ENCODE measurements at places on chromosomes 5 and 9.

DNA sequence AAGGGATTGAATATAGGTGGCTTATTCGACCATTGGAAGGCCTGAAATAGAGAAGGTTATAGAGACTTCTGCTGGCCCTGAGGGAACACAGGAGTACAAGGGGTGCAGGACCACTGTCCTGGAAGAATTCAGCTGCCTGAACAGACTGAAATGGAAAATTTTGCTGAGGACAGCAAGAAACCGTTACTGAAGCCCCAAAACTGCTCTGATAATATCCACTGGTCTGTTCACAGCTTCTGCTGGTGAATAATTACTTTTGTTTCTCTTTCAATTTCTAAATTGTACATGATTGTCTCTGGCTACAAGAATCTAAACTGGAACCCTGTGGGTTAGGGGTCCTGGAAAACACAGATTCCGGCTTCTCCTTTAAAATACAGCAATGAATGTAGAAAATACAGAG is 218.5 kb upstream of the CDH12 start:
- no peak for DNase-seq

DNA sequence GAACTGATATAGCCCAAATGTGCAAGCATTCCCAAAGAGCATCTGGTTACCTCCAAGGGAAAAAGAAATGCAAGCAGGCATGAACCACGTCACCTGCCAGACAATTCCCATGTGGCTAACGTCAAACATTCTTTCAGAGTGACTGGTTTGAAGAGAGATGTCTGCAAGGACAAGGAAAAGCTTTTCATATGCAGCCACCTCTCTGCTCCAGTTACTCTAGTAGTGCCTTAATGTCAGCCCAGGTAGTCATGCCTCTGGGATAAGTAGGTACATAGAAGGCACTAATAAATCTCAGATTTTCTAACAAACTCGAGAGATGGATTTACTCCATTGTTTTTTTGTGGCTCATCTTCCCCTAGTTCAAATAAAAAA is 96.8 kb upstream of the IFNK start:
- DNase-seq: no peak

- DNase-seq: no peak
Observed at GRCh38 chr9:133904346-133905090, 87.6 kb downstream of the VAV2 start.

GRCh38 chr5:102106599-102106998 is 189.5 kb downstream of the SLCO4C1 start:
- no peak for DNase-seq

DNA sequence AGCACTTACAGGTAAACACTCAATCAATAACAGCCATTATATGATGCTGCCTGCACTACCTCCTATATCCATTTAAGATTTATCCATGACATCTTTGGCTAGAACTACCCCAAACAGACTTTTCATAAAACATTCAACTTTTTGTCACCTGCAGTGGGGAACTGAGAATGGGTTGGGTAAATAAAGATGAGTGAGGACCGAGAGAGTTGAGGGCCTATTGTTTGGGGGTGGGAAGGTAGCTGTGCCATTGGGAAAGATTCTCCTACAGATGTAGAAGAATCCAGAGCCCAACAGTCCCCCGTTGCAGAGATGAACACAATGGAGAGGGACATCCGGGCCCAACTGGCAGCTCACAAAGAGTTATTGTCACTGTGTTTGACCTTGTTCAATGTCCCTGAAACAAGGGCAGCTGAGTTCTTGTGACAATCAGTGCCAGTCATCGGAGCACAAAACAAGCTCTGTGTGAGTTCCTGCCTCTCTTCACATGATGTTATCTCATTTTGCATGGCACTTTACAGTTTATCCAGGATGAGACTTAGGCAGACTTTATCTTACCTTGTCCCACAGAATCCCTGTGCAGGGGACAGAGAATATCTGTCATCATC is 11.5 kb upstream of the SLC31A2 start:
- no peak for DNase-seq

DNA sequence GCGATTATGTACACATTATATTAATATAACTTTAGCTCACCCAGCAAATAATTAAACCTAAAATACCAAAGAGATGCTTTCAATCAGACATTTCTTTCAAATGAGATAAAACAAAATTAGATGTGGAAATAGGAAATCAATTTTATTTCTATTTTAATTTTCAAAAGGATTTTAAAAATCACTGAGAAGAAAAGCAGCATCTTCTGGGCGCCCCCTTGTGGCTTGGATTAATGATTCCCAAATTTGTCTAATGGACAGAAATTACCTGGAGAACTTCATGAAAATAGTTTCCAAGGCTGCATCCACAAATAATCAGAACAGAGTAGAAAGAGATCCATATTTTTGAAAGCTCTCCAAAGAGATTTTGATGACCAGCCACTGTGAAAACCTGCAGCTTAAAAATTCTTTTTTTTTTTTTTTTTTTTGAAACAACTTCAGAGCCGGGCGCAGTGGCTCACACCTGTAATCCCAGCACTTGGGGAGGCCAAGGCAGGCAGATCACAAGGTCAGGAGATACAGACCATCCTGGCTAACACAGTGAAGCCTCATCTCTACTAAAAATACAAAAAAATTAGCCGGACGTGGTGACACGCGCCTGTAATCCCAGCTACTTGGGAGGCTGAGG is 50.9 kb upstream of the CEMIP2 start:
- peak; percentile 22 for DNase-seq

GRCh38 chr9:130090915-130091314 is 37.2 kb downstream of the GPR107 start:
- no peak for DNase-seq

GRCh38 chr5:34533582-34534522 is 122.3 kb upstream of the RAI14 start:
- DNase-seq: no peak

DNA sequence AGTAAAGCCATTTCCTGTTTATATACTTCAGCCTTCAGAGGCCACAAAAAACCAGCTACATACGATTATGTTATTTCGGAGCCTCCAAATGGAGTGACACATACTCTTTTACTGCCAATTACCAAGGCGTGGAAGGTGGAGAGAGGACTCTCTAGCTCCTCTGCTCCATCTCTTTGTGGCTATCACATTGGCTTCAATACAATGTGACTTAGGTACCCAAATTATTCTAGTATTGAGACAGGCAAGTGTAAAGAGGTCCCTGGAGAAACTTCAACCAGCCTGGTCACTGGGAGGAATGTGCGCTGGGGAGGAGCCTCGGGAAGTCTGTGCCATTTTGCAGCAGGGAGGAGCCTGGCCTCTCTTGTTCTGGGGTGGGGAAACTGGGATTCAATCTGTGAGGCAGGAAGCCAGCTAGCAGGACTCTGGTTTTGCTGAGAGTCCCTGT is 85.8 kb upstream of the TAS2R1 start:
- DNase-seq: no peak

DNA sequence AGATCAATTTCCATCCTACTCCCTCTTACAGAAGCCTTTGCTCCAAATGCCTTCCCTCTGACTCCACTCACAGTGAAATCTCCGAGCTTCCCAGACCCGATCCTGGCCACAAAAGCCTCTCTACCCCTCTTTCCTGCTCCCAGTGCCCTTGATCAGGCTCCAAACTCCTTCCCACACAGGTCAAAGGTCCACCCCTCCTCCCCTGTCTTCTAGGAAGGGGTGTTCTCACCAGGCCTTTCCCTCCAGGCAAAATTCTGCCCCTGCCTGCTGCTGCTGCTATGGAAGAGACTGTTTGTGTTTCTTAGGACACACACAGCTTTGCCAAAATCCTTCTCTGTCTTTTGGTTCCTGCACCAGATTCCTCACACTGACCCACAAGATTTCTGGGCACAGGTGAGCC is 85.8 kb upstream of the ALDH1A1 start:
- no peak for DNase-seq

DNA sequence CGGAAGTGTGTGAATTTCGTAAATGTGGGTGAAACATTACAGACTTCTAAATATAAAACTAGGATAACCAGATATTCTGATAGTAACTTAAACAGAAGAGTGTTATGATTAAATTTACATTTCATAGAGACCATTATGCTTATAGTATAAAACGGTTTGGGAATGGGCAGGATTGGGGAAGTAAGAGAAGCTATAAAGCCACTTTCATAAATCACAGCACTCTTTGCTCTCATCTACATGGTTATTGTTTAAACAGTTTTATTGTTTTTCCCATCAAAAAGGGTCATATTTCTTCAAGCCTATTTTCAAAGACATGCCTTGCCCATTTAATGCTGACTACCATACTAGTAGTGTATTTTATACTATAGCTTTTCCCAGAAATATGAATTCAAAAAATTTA is 9.2 kb downstream of the ZFR start:
- DNase-seq: no peak

GRCh38 chr9:35688558-35689541 is 875 bp downstream of the TPM2 start:
- DNase-seq: no peak

GRCh38 chr5:96566833-96567587 is 95.2 kb upstream of the CAST start:
- DNase-seq: no peak

GRCh38 chr9:15116130-15116580 is 190.9 kb downstream of the TTC39B start:
- no peak for DNase-seq

GRCh38 chr9:121743441-121744001 is 92.1 kb downstream of the DAB2IP start:
- no peak for DNase-seq

GRCh38 chr5:175873088-175873454 is 1.7 kb downstream of the CPLX2 start:
- DNase-seq: no peak

DNA sequence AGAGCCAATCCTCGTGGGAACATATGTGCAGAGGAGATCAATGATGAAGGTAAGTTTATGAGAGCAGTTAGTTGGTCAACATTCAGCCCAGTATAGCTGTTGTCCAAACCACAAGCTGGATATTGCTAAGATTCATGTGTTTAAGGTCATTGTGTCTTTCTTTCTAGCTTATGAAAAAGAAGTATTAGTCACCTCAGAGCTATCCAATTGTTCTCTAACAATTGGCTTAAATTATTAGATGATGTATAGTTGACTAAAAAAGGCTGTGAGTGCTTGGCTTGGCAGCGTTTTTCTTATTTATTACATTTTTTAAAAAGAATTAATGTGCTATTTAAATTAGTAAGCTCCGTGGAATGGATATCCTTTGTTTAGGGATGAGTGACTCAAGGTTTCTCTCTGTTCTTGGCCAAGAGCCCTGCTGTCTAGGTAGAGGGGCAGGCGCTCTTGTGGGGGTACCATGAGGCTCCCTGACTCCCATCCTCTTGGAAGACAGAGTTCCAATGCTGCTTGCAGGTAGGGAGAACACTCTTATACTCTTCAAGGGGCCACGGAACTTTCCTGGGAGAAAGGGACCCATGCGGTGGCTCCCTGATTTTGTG is 487.4 kb downstream of the IRX1 start:
- no peak for DNase-seq

DNA sequence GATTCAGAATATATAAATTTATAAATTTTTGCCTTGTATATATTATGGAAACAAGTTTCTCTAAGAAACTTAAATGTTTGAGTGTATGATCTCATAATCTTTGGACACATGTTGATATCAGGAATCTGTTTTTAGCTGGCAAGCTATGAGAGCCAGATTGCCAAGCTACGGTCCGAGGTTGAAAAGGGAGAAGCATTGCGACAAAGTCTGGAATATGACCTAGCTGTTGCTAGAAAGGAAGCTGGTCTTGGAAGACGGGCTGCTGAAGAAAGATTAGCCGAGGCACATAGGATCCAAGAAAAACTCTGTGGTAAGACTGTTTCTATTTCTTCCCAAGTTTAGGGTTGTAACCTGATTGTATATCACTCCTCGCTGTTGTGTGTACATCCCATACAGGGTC is 25.9 kb downstream of the CCDC171 start:
- DNase-seq: no peak

GRCh38 chr5:9919306-9920030 is 289.3 kb upstream of the TAS2R1 start:
- DNase-seq: no peak

- no peak for DNase-seq
Observed at GRCh38 chr5:133032852-133033742, 6.7 kb upstream of the ZCCHC10 start.

DNA sequence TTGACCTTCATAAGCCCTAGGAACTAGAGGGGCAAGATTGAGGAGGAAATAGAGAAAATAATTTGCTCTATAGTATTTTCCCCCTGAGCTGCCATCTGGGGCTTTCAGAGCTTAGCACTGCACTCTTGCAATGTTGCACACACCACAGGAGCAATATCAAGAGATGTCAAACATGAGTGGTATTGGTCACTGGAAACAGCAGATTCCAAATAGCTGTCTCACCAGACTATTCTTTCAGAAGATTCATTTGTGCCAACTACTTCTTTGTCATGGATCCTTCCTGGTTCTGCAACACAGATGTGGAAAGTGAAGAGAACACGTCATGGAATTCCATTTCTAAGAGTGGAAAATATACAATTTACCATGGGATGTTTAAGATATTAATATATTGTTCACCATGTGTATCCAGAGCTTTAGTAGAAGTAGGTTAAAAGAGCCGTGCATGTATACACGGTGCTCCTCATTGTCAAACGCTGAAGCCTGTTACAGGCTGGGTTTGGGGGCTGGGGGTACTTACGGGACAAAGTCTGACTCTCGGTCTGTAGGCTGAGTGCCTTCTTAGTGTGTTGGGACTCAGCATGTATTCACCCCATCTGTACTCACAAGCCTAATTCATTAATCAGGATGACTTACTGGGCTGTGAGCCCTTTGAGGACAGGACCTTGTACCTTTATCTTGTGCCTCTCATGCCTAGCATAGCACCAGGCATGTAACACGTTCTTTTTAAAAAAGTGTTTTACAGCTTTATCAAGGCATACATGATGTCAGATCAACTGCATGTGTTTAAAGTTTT is 31.4 kb upstream of the GDNF start:
- no peak for DNase-seq

GRCh38 chr9:75462866-75463265 is 374.6 kb downstream of the OSTF1 start:
- no peak for DNase-seq

GRCh38 chr9:738209-738915 is 103.1 kb upstream of the DMRT1 start:
- no peak for DNase-seq

Measured in stimulated activated CD4-positive, alpha-beta T cell treated with anti-CD3 and anti-CD28 coated beads, Interleukin-2, amount 100 ng/mL, for 4 hours (primary cell).